ENCODE measurements at places on chromosomes 13 and 19.

DNA sequence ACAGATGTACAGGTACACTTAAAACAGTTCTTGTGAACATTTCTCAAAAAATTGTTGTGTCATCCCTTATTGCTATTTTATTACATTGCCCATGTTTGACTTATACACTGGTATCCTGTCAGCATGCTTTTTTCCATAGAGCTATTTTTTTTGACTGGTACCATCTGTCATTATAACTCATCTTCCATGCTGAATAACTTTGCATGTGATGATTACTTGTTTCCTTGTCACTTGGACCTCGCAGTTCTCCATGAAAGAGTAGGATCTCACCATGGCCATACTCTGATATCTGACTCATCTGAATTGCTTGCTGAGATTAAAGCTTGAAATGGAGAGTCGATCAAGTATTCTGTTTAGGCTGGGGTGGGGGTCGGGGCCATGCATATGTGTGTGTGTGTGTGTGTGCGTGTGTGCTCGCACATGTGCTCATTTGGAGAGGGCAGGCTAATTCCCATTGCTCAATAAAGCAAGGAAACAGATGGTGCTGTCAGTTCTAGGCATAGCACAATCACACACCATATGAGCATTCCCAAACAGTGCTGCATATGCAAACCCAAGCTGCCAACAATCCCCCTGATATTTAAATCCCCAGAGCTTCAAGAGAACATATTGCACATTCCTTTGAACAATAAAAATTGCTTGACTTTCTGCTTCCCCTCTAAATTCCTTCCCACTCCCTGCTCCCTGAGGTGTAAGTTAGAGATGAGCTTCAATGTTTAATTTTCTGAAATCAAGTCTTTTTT, 62.9 kb downstream of the NHLRC3 start:
- DNase-seq: no peak

- DNase-seq: no peak
Observed at GRCh38 chr19:20422216-20423205, 143.1 kb downstream of the ZNF737 start.

GRCh38 chr19:30521937-30522336, 149.8 kb downstream of the ZNF536 start:
- no peak for DNase-seq

- no peak for DNase-seq
Observed at GRCh38 chr19:10286803-10287737, at the start of gene ICAM4. TSS of gene ICAM4 (plus strand) at chr19:10286955. CDS start at chr19:10287013, 58 bp downstream.

DNA sequence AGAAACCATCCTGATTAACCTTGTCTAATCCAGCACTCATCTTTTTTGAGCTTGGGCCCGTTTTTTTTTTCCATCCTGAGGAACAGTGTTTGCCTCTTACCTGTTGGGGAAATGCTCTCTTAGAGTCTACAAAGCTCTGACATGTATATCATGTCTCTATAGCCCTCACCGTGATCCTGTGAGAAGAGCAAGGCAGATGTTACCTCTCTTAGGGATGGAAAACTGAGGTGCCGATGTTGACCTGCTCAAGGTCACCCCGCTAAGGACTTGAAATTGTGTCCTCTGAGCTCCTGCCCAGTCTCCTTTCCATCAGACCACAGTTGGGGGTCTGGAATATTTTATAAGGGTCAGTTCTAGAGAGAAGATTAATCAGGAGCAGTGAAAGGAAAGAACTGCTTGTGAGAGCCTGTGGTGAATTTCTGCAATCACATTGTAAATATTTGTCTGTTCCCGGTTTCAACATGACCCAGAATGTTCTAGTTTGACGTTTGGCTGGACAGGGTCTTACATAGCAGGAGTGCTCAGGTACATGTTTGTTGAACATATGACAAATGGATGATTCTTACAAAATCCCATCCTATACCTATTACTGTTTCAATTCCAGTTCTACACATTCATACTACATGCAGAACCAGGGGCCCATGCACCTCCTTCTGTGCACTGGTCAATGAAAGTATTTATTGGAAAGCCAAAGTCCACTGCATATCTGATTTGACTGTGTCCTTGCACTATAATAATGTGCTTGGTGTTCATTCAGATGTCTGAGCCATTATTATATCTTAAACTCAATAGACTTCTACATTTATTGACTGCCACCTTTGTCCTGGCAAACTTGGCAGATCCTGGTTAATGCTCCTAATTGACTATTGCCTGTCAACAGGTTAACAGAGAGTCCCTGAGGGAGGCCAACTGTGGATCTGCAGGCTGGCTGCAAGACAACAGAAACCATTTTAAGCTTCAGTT, 12.1 kb downstream of the SLC25A15 start:
- no peak for DNase-seq

- DNase-seq: no peak
Observed at GRCh38 chr13:74026753-74027152, 107.5 kb downstream of the KLF12 start.

DNA sequence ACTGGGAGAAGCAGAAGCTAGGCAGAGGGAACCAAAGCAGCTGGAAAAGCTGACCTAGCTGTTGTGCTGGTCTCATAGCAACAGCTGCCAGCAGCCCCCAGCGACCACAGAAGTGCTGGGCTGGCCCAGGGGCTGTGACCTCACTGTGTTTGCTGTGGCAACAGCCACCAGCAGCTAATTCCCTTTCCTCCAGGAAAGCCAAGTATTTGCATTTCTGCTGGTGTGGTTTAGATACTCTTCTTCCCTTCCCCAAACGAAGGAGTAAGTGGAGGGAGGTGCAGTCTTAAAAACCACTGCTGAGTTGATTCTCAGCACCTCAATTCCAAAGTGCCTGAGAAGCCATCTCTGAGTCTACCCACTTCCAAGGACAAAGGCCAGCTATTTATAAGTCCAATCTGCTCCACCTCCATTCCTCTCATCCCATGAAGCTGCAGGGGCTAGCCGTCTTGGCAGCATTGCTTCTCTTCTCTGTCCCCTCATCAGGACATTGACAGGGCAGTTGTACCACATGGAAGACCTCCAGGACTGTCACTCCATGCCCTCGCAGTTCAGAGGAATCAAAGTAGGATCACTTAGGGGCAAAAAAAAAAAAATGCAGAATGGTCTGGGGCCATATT, 11.5 kb upstream of the CCDC97 start:
- no peak for DNase-seq

DNA sequence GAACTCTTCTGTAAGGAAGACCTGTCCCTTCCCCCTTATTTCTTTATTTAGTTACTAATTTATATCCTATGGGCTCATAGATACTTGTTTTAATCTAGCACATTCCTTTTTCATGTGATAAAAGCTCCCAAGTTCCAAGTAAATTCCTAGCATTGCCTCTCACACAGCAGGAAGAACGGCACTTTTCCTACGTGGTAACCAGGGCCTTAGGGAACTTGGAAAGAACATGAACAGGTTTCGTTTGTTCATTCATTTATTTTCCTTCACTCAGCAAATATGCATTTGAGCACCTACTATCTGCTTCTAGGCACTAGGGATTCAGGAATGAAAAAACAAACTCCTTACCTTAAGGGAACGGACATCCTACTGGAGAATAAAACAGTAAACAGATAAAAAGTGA, 125.1 kb downstream of the SIPA1L3 start:
- no peak for DNase-seq

GRCh38 chr19:4633140-4633967, 6.0 kb upstream of the TNFAIP8L1 start:
- DNase-seq: peak; percentile 35

GRCh38 chr19:2719920-2720776, 1.0 kb downstream of the DIRAS1 start:
- DNase-seq: no peak

DNA sequence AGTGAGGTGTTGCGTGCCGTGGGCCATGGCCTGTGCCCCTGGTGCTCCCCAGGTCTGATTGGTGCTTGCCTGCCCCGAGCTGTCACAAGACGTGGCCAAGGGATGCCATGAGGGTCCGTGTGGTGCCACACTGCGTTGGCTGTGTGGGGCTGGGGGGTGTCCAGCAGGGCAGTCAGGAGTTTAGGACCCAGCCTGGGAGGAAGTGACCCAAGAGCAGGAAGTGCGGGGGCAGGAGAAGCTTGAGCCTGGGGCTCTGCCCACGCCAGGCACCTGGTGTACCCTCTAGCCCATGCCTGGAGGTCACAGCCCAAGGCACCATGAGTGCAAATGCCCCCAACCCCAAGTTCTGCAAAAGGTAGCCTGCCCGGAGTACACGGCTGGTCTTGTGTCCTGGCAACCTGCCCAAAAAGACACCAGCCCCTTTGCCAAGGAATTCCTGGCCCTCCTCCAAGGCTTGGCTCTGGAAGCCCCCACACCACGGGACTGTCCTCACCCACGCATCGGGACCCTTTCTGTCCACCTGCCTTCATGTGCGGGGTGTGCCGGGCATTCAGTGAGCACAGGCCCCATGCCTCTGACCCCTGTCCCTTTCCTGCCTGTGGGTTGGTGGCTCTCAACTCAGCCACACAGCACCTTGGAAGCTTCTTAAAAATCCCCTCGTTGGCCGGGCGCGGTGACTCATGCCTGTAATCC, 24.9 kb downstream of the MPND start:
- no peak for DNase-seq

GRCh38 chr13:89937420-89937819, 1410.1 kb upstream of the MIR17HG start:
- no peak for DNase-seq

GRCh38 chr13:86914757-86915156, 756.4 kb upstream of the SLITRK5 start:
- no peak for DNase-seq

DNA sequence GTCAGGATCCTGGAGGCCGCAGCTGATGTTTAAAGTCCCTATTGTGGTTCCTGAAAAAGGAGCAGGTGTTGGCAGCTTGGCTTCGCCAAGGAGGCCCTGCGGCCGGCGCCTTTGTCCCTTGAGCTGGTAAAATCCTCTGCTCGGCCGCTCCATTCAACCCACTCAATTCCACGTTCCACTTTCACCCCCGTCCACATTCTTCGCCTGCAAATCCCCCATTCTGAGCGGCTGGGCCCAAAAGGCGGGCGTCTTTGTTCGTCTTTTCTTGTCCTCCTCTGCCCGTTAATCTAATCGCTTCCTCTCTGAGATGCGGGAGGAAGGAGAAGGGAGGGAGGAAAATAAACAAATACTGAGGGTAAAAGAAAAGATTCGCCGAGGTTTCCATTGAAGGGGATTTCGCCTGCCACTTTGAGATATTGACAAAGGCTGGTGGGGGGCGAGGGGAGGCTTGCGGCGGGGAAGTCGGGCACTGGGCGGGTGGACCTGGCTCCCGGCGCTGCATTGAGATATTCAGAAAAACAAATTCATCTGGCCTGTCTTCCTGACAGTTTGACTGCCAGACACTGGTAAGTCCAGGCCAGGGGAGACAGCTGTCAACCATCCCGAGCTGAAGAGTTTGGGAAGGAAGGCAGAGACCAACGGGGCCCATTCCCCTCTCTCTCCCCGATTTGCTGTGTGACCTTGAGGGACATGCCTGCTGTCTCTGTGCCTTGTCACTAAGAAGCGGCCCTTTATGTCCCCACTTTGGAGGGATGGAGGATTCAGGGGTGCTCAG, 37.6 kb downstream of the ZNRF4 start:
- no peak for DNase-seq

GRCh38 chr13:32141462-32141861, 109.9 kb downstream of the FRY start:
- DNase-seq: no peak

- no peak for DNase-seq
Observed at GRCh38 chr13:65768545-65768944, 1461.6 kb downstream of the PCDH9 start.

DNA sequence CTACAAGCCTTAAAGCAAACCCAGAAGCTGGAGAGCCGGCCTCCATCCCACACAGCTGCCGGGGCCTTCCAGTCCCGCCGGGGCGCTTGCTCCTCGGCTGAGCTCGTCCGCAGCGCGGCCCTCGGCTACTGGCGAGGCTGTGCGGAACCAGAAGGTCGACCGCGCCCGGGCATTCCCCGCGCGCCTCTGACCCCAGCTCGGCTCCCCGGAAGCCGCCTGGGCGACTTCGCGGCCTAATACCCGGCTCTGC, 863 bp downstream of the ANKRD10 start:
- DNase-seq: no peak

DNA sequence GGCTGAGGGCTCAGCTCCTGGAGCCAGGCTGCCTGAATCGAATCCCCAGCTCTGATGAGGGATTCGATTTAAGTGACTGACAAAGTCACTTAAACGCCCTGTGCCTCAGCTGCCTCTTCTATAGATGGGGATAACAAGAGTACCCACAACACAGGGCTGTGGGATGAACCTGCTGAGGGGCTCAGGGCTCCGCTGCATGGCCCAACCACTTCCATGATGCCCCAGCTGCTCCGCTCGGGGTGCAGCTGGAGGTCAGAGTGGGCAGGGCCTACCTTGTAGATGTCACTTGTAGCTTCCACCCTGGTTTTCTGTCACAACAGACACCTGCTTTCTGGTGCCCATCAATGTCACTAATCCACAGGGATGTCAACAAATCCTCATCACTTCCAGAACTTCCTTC, 39.2 kb downstream of the STK24 start:
- DNase-seq: no peak

- no peak for DNase-seq
Observed at GRCh38 chr19:35565016-35565856, 1.8 kb upstream of the ATP4A start.

- no peak for DNase-seq
Observed at GRCh38 chr19:639253-640160, at the start of gene FGF22. TSS of gene FGF22 (plus strand) at chr19:639879. CDS start at chr19:639926, 47 bp downstream.

DNA sequence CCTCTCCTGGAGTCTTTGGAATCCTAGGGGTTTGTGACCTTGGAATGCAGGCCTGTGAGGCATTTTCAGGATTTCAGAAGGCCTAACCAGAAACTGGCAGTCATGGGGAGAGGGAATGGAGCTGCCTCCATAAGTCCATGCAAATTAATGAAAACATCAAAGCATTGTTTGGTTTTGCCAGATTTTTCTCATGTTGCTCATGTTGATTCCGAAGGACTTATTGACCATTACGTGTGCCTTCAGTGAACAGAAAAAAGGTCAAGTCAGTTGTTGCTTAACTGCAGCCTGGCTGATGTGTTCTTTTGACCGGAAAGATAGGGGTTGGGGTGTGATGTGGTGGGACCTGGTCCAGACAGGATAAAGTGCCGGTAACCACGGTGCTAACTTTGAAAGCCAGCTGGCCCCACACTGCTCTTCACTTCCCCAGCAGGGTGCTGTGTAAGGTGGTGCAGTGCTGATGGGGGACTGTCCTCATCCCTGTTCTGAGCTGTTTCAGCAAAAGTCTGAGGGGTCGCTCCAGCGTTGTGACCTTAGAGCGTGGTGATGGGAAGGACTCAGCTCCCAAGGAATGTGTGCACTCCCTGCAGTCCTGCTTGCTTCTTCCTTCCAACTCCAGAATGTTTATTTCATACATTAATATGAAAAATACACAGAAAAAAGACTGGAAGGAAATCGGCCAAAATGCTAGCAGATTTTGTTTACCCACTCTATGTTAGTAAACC, 3.5 kb downstream of the RNF113B start:
- no peak for DNase-seq

DNA sequence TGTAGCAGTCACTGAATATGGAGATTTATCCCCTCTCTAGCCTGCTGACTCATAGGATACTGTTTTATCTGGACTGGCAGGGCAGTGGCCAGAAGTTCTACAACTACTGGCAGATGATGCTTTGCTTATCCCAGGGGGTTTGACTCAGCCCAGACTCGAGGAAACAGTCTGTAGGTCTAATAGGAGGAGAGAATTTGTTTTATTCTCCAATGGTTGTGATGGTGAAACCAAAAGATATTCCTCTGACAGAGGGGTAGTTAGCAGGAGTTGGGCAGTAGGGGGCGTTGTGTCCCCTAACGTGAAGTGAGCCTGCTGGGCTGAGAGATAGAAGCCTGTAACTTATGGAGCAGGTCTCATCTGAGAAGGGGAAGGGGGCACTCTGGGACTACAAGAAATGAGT, 74.9 kb downstream of the WTIP start:
- DNase-seq: no peak

- no peak for DNase-seq
Observed at GRCh38 chr13:94177041-94177440, 302.4 kb downstream of the DCT start.

Data from SIG-M5 (cell line).